ENCODE measurements at places on chromosomes 4 and X. TPM values are rescaled to one million over a fixed set of nuclear protein-coding genes. Genes with fewer than 3 reads are reported as not detected.

The MAGEC2 gene
- total RNA-seq, result not detected

The SMPX gene
- not detected for total RNA-seq

The MAGEE2 gene
- not detected for total RNA-seq

The NAA11 gene
- not detected for total RNA-seq

The PLAC8 gene
- 1.1 TPM for total RNA-seq

The PCDH19 gene
- total RNA-seq, result 11.0 TPM

The CFAP47 gene
- not detected for total RNA-seq

The LRRC66 gene
- total RNA-seq, result 8.5 TPM

The ADRA2C gene
- 46.1 TPM for total RNA-seq

DNA sequence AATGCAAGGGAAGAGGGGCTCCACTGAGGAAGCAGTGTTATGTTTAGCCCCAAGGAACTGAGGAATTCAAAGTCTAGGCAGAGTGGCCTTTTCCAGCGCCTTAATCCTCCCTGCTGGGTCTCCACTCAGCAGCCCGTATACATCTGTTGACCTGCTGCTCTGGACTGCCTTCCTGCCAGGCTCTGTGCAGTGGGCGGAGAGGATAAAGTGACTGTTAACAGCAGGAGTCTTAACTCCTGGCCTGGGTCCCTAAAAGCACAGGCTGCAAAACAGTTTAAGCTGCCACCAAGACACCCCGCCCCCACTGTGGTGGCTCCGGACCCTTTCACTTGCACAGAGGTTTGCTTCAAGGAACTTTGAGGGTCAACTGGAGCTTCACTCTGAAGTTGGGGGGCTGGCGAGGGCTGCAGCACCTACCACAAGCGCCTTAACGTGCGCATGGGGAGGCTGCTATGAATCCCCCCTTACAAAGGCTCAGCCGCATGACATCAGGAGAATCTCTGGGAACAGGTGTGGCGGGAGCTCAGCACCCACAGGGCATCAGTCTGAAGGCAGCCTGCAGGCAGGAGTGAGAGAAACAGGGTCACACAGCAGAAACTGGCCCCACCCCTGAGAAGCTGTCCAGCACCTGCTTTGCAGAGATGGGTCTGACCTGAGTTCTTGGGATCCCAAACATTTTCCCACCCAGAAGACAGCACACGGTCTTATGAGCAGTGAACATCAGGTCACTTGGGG, 358.2 kb upstream of the GATB start:
- no peak overlapping the region for H3K4me3 ChIP-seq
- no peak overlapping the region for H3K27ac ChIP-seq
- no peaks in the 10 kb centered on the region for H3K27me3 ChIP-seq
- DNase-seq, result no peak
- H3K4me1 ChIP-seq, result no peaks in the 10 kb centered on the region

- H3K27me3 ChIP-seq, result no peaks in the 10 kb centered on the region
- H3K36me3 ChIP-seq, result no peaks in the 10 kb centered on the region
- DNase-seq, result no peak
- no peaks in the 10 kb centered on the region for H3K4me1 ChIP-seq
These were observed 1076.8 kb downstream of the PDHA2 start for GRCh38 chr4:96916711-96917110.

GRCh38 chrX:129843459-129844306, at the start of gene ZDHHC9:
TSS of gene ZDHHC9 (minus strand) at chrX:129843886. CDS start at chrX:129841945, 1,941 bp downstream.
- peak within 1 kb of the TSS; percentile 77 for H3K27ac ChIP-seq
- peak within 1 kb of the TSS; percentile 54 for H3K4me3 ChIP-seq
- H3K4me1 ChIP-seq, result no peaks in the 10 kb centered on the region
- no peaks in the 10 kb centered on the region for H3K36me3 ChIP-seq
- H3K27me3 ChIP-seq, result no peaks in the 10 kb centered on the region

GRCh38 chr4:146310319-146311021, 96.1 kb downstream of the REELD1 start:
- no peaks in the 10 kb centered on the region for H3K4me1 ChIP-seq
- no peak overlapping the region for H3K4me3 ChIP-seq
- H3K36me3 ChIP-seq, result no peaks in the 10 kb centered on the region
- no peaks in the 10 kb centered on the region for H3K27me3 ChIP-seq

DNA sequence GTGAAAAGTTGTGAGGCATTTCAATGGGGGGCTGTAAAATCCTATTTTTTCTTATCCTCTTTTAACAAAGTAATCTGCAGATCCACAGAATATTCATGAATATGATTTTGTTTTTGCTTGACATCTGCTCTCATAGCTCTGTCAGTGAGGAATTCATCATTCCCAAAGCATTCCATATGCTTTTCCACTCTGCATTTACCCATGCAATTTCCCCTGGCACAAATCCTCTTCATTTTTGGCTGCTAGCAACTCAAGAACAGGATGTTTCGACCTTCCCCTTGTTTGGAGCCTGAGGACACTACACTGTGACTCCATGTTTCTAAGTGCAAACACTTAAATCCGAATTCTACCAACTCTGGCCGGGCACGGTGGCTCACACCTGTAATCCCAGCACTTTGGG, 48.5 kb downstream of the KLHL15 start:
- no peak overlapping the region for H3K4me3 ChIP-seq
- H3K36me3 ChIP-seq, result no peaks in the 10 kb centered on the region
- no peaks in the 10 kb centered on the region for H3K4me1 ChIP-seq

DNA sequence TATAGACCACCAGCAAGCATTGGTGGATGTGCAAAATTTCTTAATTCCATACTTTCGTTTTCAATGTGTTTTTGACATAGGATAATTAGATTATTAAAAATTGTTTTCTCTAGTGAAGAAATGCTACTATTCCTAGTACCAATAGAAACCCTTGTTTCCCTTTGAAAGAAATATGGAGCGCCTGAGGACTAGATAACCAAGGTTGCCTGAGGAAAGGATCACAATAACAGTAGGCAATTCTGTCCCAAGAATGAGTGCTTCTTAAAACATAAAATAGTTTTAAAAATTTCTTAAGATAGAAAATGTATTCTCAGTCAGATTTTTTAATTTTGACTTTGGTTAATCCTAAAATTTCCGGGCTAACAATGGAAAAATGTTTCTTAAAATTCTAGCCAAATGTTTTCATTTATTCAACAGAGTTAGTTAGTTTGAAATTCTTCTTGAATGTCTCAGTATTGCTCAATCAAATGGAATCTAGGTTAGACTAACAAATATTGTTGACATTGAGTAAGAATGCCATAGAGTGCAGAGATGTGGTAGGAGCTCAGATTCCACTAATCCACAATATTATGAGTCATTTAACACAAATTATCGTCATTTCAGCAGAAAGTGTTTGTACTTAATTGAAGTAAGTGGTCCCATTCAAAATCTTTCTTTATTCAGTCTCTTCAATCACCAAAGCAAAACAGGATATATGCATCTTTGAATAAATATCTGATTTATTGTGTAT, 666.0 kb downstream of the GRID2 start:
- H3K27ac ChIP-seq, result no peak overlapping the region
- no peaks in the 10 kb centered on the region for H3K27me3 ChIP-seq
- no peak for DNase-seq
- H3K4me3 ChIP-seq, result no peak overlapping the region
- no peaks in the 10 kb centered on the region for H3K36me3 ChIP-seq
- H3K4me1 ChIP-seq, result no peaks in the 10 kb centered on the region

- H3K4me3 ChIP-seq, result no peak overlapping the region
- no peak for DNase-seq
- no peaks in the 10 kb centered on the region for H3K27me3 ChIP-seq
- H3K27ac ChIP-seq, result no peak overlapping the region
- H3K36me3 ChIP-seq, result no peaks in the 10 kb centered on the region
These were observed 80.0 kb downstream of the JAKMIP1 start for GRCh38 chr4:6120361-6120760.

- no peaks in the 10 kb centered on the region for H3K36me3 ChIP-seq
- H3K4me1 ChIP-seq, result no peaks in the 10 kb centered on the region
- no peak overlapping the region for H3K4me3 ChIP-seq
- no peak for DNase-seq
These were observed 54.6 kb upstream of the GUCY1A1 start for GRCh38 chr4:155612074-155612473.

GRCh38 chr4:77500801-77501200, 104.8 kb upstream of the CXCL13 start:
- H3K27me3 ChIP-seq, result no peaks in the 10 kb centered on the region
- no peak for DNase-seq
- no peaks in the 10 kb centered on the region for H3K36me3 ChIP-seq
- H3K27ac ChIP-seq, result no peak overlapping the region
- no peaks in the 10 kb centered on the region for H3K4me1 ChIP-seq
- no peak overlapping the region for H3K4me3 ChIP-seq

DNA sequence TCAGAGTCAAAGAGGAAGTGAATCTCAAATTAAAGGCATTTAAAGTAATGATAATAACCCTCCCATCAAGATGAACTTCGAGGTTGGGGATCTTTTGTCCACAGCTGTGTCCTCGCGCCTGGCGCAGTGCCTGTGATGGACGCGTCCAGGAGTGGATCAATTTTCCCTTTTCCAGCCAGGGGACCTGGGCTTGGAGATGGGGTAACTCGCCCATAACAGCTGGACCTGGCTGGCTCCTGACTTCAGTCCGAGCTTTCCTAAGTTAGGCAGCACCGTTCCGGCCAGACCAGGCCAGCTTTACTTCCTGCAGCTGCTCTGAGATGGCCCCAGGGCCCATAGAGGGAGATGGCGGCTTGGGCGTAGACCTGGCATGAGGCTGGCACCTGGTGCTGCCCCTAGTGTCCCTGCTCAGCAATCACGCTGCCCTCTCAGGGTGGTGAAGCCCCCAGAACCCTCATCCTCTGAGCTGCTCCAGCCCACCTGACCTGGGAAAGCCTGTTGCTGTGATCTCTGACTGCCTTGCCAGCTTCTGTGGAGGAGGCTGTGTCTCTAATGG, 23.9 kb downstream of the ADRA2C start:
- H3K4me3 ChIP-seq, result no peak overlapping the region
- H3K27ac ChIP-seq, result no peak overlapping the region
- H3K36me3 ChIP-seq, result no peaks in the 10 kb centered on the region
- DNase-seq, result no peak
- H3K27me3 ChIP-seq, result no peaks in the 10 kb centered on the region

DNA sequence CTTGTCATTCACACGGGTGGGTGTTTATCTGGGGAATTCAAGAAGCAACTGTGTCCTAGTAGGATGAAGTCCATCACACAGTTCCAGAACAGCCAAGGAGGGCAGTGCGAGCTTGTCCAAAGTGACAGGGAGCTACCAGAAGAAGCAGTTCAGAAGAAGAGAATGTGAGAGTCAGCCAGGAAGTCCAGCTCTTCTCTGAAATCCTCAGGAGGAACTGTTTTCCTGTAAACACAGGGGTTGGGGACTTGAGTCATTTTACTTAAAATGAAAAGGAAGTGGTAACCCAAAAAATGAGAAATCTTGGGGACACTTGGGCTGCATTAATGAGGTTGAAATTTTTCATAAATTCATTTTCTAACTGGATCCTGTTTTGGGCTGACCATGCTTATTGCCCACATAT, 8.2 kb upstream of the TLR10 start:
- no peak overlapping the region for H3K4me3 ChIP-seq
- no peak for DNase-seq
- H3K27me3 ChIP-seq, result no peaks in the 10 kb centered on the region
- H3K27ac ChIP-seq, result no peak overlapping the region
- no peaks in the 10 kb centered on the region for H3K36me3 ChIP-seq

- no peaks in the 10 kb centered on the region for H3K4me1 ChIP-seq
- H3K27me3 ChIP-seq, result no peaks in the 10 kb centered on the region
- no peak overlapping the region for H3K27ac ChIP-seq
These were observed 10.5 kb upstream of the TIGD2 start for GRCh38 chr4:89100853-89101252.

GRCh38 chr4:119068529-119068962, 67.1 kb upstream of the MYOZ2 start:
- H3K4me1 ChIP-seq, result no peaks in the 10 kb centered on the region
- H3K4me3 ChIP-seq, result no peak overlapping the region
- H3K27ac ChIP-seq, result peak overlapping the region; percentile 44
- H3K36me3 ChIP-seq, result no peaks in the 10 kb centered on the region

- H3K27ac ChIP-seq, result no peak overlapping the region
- no peak overlapping the region for H3K4me3 ChIP-seq
- DNase-seq, result no peak
- no peaks in the 10 kb centered on the region for H3K4me1 ChIP-seq
- no peaks in the 10 kb centered on the region for H3K27me3 ChIP-seq
These were observed 46.1 kb downstream of the DCX start for GRCh38 chrX:111365770-111366325.

DNA sequence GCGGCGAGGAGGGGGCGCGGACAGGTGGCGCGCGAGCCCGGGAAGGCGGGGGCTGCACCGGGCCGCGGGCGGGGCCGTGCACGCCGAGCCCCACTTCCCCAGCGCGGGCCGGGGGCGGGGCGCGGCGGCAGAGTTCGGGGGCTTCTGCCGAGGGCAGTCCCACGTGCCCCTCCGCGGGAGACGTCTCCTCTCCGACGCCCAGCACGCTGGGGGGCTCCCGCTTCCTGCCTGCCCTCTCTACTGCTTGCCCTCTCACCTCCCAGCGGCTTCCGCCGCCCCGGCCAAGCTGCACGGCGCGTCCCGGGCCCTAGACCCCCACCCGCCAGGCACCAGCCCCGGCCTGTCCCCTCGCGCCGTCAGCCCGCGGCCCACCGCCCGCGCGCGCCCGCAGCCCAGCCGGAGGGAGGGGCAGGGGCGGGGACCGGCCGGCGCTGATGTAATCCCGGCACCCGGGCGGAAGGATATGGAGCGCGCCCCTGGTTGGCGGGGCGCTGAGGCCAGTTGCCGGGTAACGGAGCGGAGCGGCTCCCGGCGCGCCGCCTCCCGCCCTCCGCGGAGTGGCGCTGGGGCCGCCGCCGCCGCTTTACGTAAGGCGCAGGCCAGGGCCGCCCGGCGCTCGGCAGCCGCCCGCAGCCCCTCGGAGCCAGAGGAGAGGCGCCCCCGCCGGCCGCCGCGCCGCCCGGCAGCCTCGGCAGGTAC, at the start of gene KIAA0232:
TSS of gene KIAA0232 (plus strand) at position 581 of the 699 bp plus-strand sequence. CDS start 41,727 bp downstream, outside the sequence.
- no peaks in the 10 kb centered on the region for H3K36me3 ChIP-seq
- DNase-seq, result peak; percentile 94
- H3K4me3 ChIP-seq, result peak within 1 kb of the TSS; percentile 87

DNA sequence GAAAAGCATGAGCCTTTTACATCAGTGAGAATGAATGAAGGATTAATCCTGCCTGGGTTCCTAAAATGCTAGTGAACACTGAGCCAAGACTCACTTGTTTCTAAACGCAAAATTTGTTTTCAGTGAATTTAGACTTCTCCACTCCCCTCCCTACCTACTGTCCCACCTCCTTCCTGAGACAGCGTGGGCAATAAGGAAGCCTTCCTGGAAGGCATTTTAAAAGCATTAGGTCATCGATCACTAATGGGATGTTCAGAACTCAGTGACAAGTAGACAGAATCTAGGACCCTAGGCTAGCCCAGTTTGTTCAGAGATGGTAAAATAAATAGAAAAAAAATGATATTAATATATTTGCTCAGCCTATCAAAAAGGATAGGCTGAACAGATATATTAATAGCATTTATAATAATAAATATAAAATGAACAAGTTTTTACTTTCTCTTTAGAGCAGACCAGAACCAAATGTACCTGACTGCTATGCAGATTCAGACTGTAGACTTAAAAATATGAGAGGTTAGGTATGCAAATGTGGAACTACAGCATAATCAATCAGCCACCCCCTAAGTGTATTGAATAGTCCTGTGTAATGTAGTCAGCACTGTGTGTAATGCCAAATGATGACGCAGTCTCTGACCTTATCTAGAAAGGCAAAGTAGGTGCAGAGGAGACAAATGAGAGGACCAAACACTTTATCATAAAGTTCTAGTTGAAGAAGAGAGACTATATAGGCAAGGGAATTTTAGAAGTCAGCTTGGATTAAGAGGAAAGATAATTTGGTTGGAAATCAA, 331.1 kb downstream of the GPAT3 start:
- no peaks in the 10 kb centered on the region for H3K27me3 ChIP-seq
- H3K4me3 ChIP-seq, result no peak overlapping the region
- H3K36me3 ChIP-seq, result no peaks in the 10 kb centered on the region

Measured in ascending aorta (tissue), 2 donors.